ENCODE measurements at places on chromosomes 16 and 17.

DNA sequence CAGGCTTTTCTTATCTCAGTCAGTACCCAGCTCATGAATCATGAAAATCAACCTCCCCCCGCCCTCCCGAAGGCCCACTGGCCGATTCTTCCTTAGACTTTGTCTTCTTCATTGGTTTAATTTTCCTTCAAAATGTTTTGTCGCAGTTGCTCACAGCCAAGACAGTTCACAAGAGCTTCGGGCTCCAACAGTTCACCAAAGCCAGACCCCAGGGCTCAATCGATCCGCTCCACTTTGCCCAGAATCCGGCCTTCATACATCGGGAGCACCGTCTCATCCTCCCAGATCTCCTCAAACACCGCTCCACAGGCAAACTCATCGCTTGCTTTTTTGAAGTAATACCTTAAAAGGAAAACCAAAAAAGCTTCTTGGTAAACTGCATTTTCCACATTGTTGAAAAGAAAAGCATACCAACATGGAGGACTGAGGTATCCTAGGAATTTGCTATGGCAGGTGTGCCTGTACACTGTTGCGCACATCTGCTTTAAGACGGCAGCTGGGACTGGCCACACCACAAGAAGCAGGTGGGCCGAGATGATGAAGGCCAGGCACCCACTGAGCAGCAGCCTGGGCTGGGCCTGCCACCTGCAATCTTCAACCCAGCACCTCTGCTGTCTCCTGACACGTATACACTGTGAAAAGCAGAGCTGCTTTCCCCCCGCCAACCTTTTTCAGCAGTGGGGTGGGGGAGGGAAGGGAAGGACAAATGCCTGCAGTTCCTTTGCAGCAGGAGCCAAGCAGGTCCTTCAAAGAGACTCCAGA, 31.5 kb downstream of the AXIN2 start:
- DNase-seq, result no peak

DNA sequence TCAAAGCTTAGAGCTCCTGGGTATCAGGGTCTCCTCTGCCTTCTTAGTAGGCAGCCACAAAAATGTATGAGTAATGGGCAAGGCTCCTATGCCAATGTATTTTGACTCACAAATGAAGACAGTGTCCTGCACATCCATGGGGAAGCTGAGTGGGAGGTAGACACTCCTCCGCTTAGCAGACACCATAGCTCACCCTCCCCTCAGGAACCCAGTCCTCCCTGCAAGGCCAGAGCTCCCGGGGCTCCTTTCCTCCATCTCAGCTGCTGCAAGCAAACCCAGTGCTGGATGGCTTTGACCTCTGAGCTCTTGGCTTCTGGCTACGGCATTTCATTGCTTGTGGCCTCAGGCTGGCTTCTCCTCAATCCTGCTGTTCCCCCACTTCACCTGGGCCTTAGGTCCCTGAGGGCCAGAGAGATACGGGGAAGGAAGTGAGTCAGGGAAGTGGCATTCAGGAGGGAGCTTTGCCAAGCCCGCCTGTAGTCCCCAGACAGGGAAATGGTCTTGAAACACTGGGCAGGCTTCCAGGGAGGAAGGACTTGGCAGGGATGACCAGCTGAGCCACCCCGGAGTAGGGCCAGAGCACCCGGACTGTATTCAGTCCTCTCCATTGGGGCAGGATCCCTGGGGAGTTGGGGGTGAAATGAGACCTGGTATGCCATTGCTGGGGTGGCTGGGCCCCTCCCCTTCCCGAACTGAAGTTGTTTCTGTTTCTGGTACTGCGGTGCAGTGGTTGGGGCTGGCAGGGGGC, 4.5 kb downstream of the ABCC3 start:
- DNase-seq, result peak; percentile 95

DNA sequence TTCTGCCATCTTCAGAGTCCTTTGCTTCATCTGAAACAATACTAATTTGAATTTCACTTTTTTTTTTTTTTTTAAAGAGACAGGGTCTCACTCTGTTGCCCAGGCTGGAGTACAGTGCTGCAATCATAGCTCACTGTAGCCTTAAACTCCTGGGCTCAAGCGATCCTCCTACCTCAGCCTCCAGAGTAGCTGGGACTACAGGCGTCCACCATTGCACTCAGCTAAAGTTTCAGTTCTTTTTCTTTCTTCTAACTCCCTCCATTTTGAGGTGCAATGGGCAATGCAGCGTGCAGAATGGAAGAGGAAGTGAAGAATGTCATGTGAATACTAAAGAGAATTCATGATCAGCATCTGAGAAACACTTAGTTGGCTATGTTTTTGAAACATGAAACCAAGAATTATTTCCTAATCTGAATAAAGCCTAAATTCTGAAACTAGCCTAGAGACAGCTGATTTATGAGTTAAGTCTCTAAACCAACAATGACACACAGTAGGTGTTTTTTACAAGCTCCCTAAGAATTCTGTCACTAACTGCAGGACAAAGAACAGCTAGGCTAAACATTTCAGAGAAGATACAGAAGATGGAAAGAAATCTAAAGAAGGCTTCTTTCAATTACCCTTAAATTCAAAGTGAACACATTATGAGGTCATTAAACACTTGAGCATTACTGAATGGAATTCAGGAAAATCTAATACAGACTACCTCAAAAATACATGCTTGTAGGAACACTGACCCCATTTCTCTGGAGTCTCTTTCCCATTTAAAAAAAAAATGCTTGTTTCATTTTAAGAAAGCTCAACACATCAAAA, 21.0 kb downstream of the SNN start:
- DNase-seq, result no peak

DNA sequence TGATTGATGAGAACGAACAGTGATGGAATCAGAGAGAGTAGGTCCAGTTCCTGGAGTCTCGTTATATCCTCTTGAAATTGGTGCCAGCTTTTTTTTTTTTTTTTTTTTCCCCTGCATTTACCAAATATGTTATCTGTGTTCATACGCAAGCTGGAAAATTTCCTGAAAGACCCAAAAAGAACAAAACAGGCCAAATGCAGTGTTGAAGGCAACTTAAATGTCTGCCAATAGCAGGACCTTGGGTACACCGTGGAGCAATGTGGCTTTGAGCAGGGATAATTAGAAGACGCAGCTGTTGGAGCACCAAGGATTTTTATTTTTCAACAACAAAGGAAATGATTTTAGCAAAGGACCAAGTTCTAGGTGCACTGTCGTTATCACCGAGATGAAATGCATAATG, 105.0 kb downstream of the ABCC6 start:
- no peak for DNase-seq

DNA sequence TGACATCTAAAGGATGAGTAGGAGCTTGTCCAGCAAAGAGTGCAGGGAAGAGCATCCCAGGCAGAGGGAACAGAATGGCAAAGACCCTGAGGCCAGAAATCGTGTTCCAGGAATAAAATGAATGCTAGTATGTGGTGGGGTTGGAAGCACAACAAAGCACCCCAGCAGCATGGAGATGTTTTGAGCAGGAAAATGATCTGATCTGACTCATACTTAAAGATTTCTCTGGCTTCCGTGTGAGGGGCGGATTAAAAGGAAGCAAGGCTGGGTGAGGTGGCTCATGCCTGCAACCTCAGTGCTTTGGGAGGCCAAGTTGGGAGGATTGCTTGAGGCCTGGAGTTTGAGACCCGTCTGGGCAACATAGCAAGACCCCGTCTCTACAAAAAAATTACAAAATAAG, 2.3 kb downstream of the SLC5A11 start:
- peak; percentile 46 for DNase-seq

All from GM03348 (cell line).